T-cell (primary cell): ENCODE measurements at places on chromosomes 16 and 17. TPM values are rescaled to one million over a fixed set of nuclear protein-coding genes. Genes with fewer than 3 reads are reported as not detected.

DNA sequence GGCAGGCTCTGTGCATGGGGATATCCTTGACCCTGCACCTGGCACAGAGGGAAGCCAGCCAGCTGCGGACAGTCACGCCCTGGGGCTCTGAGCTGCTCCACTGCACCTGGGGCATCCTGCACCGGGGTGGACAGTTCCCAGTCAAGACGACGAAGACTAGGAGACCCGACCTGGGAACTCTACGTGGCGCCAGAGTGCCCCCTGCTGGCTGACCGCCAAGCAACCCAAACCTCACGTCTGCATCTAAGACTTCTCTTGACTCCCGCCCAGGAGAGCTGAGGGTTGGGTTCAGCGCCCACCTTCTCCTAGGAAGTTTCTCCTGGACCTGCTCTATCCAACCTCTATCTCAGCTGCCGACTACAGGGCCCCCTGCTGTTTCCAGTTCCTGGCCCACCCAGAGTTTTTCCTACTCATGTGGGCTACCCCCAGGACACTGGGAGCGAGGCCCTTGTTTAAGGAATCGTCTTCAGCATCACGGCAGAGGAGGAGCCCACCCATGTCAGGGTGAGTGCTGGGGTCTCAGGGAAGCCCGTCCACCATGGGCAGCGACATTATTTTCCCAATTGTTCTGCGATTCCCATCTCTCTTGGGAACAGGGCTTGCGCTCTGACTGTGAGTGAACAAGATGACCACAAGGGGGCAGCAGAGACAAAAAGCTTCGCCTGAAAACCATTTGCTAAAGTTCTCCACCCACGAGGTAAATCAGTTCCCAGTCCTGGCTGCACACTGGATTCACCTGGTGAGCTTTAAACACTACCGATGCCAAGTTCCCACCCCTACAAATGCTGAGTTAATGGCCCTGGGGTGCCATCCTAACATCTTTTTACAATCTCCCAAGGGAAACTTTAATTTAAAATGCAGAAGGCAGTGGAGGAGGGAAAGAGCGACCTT is 29.3 kb downstream of the TLE7 start:
- H3K4me3 ChIP-seq: no peak overlapping the region
- no peaks in the 10 kb centered on the region for H3K27me3 ChIP-seq
- DNase-seq: peak; percentile 60
- H3K4me1 ChIP-seq: no peaks in the 10 kb centered on the region
- no peak overlapping the region for H3K27ac ChIP-seq

DNA sequence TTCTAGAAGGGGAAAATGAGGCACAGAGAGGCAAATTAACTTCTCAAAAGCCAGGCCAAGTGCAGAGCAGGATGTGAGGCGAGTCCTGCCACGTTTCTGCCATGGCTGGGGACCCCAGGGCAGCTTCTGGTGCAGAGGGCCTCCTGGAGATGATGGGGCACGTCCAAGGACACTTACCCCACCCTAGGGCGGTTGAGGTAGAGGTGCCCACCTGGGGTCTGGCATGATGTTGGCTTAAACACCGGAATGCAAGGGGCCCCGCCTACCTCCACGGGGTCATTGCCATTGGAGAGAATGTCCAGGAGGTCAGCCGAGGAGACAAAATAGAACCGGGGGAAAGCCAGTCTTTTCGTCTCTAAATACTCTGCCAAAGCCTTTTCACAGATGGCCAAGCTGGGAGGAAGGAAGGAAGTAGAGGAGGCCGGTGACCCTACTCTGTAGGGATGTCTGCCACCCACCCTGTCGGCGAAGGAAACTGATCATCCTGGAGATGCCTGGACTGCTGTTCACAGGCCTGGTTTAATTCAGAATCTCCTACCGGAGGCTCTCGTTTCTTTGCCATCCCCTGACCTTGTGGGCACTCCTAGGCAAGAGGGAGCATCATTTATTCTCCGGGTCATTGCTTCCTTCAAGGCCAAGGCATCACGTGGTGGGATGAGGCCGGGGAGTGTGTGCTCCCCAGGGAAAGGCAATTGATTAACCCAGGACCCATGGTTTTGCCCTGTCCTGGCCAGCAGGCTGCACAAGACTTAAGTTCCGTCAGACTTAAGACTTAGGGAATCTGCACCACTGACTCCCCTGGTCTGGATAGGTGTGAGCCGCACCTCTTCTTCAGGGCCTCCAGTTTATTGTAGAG is 70.5 kb downstream of the DNAH17 start:
- no peak overlapping the region for H3K4me3 ChIP-seq
- no peaks in the 10 kb centered on the region for H3K27me3 ChIP-seq
- no peak overlapping the region for H3K27ac ChIP-seq
- H3K36me3 ChIP-seq: no peaks in the 10 kb centered on the region
- no peak for DNase-seq

DNA sequence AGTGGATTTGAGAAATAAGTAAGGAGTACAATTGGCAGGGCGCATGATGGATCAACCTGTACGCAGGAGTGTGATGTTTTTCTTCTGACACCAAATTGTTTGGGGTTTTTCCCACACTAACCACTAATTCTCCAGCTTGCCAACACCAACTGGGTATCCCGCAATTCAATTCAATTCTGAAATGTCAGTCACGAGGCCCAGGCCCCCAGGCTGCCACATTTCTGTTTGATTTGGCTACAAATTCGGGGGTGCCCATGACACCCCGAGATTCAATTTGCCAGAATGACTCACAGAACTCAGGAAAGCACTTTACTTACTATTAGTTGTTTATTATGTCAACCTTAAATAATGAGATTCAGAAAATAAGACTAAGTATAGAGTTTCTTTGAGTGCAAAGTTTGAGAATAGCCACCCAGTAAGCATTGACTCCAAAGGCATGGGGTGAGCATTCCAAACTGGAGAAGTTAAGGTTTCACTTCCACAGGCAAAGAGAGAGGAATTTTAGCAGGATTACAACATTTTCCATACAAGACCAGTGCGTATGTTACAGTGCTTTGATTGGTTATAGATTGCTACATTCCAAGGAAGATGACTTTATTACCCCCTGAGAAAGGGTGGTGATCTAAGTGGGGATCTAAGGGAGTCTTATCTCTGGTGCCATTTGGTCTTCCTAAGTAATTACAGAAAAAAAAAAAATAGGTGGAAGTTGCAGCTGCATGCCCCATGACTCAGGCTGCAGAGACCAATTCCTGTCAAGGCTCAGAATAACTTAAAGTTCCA is 11.5 kb downstream of the SLC46A1 start:
- H3K4me3 ChIP-seq: no peak overlapping the region
- H3K27me3 ChIP-seq: no peaks in the 10 kb centered on the region
- no peaks in the 10 kb centered on the region for H3K4me1 ChIP-seq
- H3K27ac ChIP-seq: no peak overlapping the region

- no peaks in the 10 kb centered on the region for H3K27me3 ChIP-seq
- no peak overlapping the region for H3K4me3 ChIP-seq
- H3K36me3 ChIP-seq: no peaks in the 10 kb centered on the region
- no peak for DNase-seq
- no peaks in the 10 kb centered on the region for H3K4me1 ChIP-seq
Observed at GRCh38 chr16:53022374-53022773, 30.3 kb downstream of the CHD9NB start.

GRCh38 chr16:87627542-87628245 is 25.4 kb downstream of the JPH3 start:
- no peak for DNase-seq
- H3K4me3 ChIP-seq: no peak overlapping the region
- no peaks in the 10 kb centered on the region for H3K36me3 ChIP-seq
- no peaks in the 10 kb centered on the region for H3K4me1 ChIP-seq
- H3K27ac ChIP-seq: no peak overlapping the region
- peaks cover 2% of the 10 kb centered on the region for H3K27me3 ChIP-seq

DNA sequence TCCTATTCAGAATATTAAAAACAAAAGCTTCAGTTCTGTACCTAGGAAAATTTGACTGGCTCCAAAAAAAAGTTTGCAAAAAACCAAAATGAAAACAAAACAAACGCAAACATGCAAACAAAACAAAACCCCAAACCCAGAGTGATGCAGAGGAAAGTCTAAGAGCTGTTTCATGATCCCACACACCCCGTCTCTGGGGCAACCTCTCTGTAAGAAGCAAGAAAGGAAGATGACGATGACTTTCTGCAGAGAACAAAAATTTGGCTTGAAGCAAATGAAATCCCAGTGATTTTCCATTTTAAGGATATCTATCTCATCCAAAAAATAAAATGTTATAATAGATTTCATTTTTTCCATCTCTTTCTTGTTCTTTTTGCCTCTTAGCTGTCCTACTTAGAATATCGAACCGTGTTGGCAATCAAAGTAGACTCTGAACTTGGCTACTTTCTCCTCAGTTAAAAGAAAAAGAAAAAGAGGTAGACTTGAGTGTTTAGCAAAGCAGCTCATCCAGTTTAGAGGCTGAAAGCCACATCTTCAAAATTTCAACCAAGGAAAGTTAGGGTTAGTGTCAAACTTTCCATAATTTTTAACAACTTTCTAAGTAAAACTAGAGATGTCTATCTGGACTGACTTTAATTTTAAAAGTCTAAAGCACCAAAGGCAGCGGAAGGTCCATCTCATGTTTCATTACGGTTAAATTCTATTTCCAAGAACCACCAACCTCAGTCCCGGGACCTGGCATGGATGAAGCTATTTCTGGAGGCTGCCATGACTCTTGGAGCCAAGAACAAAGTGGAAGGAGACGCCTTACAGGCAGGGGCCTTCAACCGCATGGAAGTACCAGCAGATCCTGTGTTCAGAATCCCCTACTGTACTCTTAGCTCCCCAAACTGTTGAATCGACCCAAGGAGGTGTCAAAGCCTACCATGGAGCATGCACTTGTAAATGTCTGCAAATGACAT is 180.8 kb downstream of the XYLT1 start:
- H3K4me3 ChIP-seq: no peak overlapping the region
- no peaks in the 10 kb centered on the region for H3K4me1 ChIP-seq
- DNase-seq: no peak
- H3K27me3 ChIP-seq: no peaks in the 10 kb centered on the region

DNA sequence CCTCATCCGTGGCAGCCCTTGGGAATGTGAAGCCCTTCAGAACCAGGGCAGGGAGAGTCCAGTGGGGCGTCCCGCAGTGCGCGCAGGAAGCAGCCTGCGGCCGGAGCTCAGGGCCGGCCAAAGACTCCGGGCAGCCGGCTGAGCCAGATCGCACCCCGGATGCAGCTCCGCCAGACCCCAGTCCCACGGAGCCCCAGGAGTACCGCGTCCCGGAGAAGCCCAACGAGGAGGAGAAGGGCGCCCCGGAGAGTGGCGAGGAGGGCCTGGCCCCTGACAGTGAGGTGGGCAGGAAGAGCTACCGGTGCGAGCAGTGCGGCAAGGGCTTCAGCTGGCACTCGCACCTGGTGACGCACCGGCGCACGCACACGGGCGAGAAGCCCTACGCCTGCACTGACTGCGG is 6.9 kb downstream of the ZNF205 start:
- peaks cover 3% of the 10 kb centered on the region for H3K4me1 ChIP-seq
- no peaks in the 10 kb centered on the region for H3K36me3 ChIP-seq
- DNase-seq: no peak

- no peak for DNase-seq
- no peaks in the 10 kb centered on the region for H3K36me3 ChIP-seq
- no peak overlapping the region for H3K27ac ChIP-seq
- H3K27me3 ChIP-seq: no peaks in the 10 kb centered on the region
- no peaks in the 10 kb centered on the region for H3K4me1 ChIP-seq
Observed at GRCh38 chr17:56119936-56120335, 33.3 kb upstream of the ANKFN1 start.

DNA sequence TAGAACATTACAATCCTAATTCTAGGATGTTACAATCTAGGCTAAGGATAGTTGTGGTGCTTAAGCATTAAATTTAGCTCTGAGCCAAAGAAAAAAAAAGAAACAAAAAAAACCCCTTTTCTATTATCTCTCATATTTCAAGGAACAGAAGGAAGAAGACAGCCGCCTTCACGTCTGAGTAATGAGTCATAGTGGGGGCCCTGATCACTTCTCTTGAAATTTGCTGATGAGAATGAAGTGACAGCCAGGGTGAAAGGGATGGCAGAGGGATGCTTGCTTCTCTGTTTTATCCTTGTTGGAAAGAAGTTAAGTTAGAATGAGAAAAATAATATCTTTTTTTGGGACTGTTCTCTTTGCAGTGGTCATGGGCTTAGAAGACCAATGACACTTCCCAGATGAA is 82.6 kb upstream of the MPHOSPH6 start:
- H3K27ac ChIP-seq: no peak overlapping the region
- H3K36me3 ChIP-seq: no peaks in the 10 kb centered on the region
- no peak for DNase-seq
- no peaks in the 10 kb centered on the region for H3K27me3 ChIP-seq

DNA sequence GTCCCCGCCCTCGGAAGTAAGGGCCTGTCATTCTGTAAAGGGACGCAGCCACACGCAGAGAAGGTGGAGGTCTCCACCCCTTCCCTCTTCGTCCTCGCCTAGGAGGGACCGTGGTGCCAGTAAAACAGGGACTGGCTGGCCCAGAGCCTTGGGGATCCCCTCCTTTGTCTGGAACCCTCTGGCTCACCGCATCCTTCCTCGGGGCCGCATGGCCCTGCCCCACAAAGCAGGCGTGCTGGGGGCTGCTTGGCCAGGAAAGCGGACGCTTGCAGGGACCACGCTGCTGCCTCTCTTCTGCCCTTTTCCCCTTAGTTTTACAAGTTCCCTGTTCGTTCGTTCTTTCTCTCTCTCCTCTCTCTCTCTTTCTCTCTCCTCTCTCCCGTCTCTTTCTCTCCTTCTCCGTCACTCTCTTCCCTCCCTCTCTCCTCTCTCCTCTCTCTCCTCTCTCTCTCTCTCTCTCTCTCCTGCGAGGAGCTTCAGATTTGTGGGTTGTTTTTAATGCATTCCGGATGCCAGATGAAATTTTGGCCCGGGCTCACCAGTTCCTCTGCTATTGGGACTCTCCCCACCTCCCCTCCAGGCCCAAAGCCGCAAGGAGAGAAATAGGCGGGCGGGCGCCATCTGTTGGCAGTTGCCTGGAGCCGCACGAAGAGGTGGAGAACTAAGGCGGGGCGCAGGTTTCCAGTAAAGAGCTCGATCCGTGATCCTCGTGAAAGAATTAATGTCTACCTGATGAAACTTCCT is 35.1 kb upstream of the CDRT4 start:
- no peak overlapping the region for H3K4me3 ChIP-seq
- H3K36me3 ChIP-seq: peaks cover 11% of the 10 kb centered on the region
- H3K4me1 ChIP-seq: no peaks in the 10 kb centered on the region
- no peaks in the 10 kb centered on the region for H3K27me3 ChIP-seq
- H3K27ac ChIP-seq: no peak overlapping the region
- DNase-seq: peak; percentile 56

Gene KRT33A
- not detected for total RNA-seq

Gene FLII
- total RNA-seq: 319 TPM

Gene KIFC3
- total RNA-seq: 4.1 TPM

Gene HOXB7
- total RNA-seq: 0.47 TPM

Gene PTX4
- 0.26 TPM for total RNA-seq

Gene GDPD3
- 22.1 TPM for total RNA-seq

Gene TMEM238L
- not detected for total RNA-seq

Gene MYO15B
- 382 TPM for total RNA-seq
